ENCODE measurements at places on chromosomes 4 and X.

DNA sequence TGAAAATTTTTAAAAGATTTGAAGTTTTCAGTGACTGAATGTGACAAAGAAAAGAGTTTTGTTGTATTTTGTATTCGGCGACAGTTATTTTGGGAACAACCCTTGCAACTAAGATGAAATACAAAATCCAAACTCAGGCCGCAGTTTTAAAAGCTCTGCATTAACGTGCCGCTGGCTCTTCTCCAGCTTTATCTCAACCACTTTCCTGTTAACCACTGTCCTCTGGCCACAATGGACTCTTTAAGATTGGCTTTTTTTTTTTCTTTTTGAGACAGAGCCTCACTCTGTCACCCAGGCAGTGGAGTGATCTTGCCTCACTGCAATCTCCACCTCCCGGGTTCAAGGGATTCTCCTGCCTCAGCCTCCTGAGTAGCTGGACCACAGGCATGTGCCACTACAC, 22.1 kb upstream of the AMTN start:
- DNase-seq = no peak

DNA sequence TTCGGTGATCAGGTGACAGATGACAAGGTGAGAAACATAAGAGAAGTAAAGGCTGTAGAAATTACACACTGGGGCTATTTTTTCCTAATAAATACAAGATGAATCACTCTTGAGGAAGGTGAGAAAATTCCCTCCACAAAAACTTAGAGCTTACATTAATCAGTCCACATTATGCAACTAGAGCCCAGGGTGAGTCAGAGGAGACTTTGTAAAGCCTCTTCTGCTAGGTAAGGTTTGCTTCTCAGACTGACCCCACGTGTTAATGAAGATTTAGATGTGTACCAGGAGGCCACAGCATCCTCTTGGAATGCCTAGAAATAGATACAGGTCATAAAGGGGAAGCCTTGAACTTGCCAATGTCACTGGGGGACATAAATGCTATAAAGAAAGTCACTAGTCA, 396.0 kb upstream of the SMIM31 start:
- no peak for DNase-seq

DNA sequence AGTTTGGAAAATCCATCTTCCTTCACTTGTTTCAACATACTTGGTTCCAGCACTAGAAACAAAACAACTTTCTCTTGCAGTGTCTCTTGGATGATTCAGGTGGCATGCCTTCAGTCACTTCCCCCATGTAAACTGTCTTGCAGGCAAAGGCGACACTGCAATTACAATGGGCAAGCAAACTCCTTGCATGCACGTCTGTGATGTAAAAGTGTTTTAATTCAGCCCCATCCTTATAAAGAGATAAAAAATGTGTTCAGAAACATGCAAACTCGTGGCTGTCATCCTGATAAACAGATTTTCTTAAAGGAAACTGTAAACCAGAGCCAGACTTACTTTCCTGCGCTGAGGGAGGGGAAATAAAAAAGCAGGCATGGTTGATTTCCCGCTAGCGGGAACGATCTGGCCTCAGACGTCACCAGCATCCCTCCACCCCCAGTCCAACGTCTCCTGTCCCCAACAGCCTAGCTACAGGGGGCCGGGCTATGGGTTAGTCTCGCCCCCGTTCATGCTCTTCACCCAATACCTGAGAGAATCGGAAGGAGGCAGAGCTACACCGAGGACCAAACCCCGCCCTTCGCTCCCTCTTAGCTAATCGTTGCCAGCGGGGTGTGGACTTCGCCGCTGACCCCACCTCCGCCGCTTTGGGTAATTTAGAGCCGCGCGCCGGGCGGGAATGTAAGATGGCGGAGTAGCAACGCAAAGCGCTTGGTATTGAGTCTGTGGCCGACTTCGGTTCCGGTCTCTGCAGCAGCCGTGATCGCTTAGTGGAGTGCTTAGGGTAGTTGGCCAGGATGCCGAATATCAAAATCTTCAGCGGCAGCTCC, at the start of gene PRPS1:
PRPS1 (plus strand) TSS at position 673 of the 824 bp plus-strand sequence; CDS start at position 792, 119 bp downstream.
- peak; percentile 99 for DNase-seq

GRCh38 chrX:154840856-154841255, 6.4 kb upstream of the SMIM9 start:
- DNase-seq = peak; percentile 64

DNA sequence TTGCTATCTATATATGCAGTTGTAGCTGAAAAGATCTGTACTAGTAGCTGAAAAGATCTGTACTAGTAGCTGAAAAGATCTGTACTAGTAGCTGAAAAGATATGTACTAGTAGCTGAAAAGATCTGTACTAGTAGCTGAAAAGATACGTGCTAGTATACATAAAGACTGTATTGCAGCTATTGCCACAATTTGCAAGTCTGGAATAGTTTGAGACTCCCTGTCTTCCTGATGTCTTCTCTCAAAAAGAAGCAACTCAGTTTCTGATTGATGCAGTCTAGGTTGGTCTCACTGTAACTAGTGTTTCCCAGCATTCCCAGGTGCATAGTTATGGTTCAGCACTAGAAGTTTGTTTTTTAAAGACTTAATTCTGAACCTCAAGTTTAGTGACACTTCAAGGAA, 15.0 kb downstream of the SLAIN2 start:
- no peak for DNase-seq

DNA sequence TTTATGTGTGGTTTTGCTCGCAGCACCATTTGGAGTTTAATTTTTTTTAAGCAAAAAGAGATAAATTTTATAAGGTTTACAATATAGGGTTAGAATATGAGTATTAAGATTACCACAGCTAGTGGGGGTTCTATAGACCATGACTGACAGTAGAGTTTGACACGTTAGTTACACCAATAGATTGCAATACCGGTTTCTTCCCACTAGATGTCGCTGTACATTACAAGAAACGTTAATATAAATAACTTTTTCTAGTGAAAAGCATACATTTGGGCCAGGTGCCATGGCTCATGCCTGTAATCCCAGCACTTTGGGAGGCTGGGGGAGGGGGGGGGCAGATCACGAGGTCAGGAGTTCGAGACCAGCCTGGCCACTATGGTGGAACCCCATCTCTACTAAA, 433.6 kb downstream of the MAGEB5 start:
- DNase-seq = peak; percentile 31

DNA sequence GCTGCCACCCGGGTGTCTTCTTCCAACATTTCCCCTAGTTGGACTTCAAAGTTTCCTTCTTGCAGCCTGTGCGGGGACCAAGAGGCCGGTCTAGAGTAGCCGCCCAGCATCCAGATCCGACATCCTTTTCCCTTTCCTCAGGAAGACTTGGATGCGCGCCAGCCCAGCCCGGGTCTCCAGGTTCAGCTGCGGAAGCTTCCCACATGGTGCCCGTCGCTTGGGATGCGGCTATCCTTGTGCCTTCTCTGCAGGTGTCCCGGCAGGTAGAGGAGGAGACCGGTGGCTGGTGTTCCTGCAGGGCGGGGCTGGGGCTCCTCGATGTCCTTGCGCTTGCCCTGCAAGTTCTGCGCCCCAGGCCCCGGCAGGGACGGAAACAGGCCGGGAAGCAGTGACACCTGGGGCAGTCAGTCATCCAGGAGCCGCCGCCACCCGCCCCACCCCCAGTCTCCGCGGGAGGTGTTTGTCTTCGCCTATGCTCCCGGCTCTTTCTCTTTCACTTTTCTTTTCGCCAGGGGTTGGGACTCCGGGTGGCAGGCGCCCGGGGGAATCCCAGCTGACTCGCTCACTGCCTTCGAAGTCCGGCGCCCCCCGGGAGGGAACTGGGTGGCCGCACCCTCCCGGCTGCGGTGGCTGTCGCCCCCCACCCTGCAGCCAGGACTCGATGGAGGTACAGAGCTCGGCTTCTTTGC, at the start of gene IL15:
IL15 (plus strand) TSS at position 502 of the 689 bp plus-strand sequence. CDS start 82,882 bp downstream, outside the sequence.
- peak; percentile 45 for DNase-seq

GRCh38 chr4:168928346-168928745, 81.7 kb downstream of the CBR4 start:
- no peak for DNase-seq

- DNase-seq = no peak
Observed at GRCh38 chr4:149952716-149953115, 125.5 kb upstream of the DCLK2 start.
